Vagina (tissue), 2 donors: ENCODE measurements at places on chromosomes 11 and 22. TPM values are rescaled to one million over a fixed set of nuclear protein-coding genes. Genes with fewer than 3 reads are reported as not detected.

GRCh38 chr22:17190702-17191101, 28.5 kb downstream of the ADA2 start:
- H3K27ac ChIP-seq: peak overlapping the region; percentile 21
- H3K36me3 ChIP-seq: no peaks in the 10 kb centered on the region
- no peak for DNase-seq
- no peaks in the 10 kb centered on the region for H3K27me3 ChIP-seq
- no peak overlapping the region for H3K4me3 ChIP-seq

DNA sequence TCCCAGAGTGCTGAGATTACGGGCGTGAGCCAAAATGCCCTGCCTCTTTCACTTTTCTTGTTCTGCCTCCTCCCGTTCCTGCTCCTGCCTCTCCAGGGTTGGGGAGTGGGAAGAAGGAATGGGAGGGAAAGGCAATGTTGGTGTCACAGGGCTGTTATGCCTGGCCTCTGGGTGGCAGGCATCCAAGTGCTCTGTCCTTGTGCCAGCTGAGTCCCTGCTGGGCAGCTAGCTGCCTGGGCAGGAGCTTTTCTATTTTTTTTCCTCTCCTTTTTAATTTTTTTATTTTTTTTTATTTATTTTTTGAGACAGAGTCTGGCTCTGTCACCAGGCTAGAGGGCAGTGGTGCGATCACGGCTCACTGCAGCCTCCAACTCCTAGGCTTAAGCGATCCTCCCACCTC, 4.1 kb upstream of the SAC3D1 start:
- H3K27ac ChIP-seq: no peak overlapping the region
- peaks cover 11% of the 10 kb centered on the region for H3K4me1 ChIP-seq

GRCh38 chr11:48082771-48083170, 102.4 kb downstream of the PTPRJ start:
- H3K27ac ChIP-seq: no peak overlapping the region
- H3K4me3 ChIP-seq: no peak overlapping the region
- H3K4me1 ChIP-seq: peaks cover 15% of the 10 kb centered on the region
- no peak for DNase-seq
- H3K36me3 ChIP-seq: no peaks in the 10 kb centered on the region
- no peaks in the 10 kb centered on the region for H3K27me3 ChIP-seq

- no peak overlapping the region for H3K4me3 ChIP-seq
- no peak overlapping the region for H3K27ac ChIP-seq
- DNase-seq: no peak
These were observed 19.3 kb downstream of the RFPL1 start for GRCh38 chr22:29457730-29458129.

- no peaks in the 10 kb centered on the region for H3K27me3 ChIP-seq
- no peaks in the 10 kb centered on the region for H3K36me3 ChIP-seq
- no peak for DNase-seq
- H3K27ac ChIP-seq: no peak overlapping the region
These were observed 87.3 kb upstream of the CTSC start for GRCh38 chr11:88424881-88425280.

DNA sequence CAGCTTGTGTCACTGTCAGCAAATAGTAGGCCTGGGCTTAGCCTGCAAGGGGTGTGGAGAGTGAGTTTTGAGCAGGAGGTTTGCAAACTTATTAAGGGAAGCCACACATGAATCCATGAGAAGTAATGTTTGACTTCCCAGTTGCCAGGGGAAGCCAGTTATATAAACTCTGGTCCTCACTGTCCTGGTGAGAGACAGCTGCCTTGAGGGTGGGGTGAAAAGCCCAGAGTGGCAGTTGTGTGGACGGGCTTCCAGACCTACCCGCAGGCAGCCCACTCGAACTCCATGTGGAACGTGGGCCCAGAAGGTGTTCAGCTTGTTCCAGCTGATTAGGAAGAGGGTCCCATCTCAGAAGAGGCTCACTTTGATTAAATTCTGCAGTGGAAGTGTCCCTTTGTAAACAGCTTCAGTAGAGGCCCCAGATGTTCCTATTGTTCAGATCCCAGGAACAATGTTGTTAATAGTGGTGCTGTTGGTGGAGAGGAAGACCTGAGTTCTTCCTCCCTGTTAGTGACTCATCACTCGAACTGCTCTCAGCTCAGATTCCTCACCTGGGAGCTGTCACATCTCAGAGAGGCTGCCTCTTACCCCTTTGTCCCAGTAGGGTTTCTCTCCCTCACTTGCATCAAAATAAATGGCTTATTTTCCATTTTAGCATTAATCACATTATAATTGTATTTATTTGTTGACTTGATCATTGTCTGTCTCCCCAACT, 63.4 kb downstream of the GRAMD1B start:
- no peaks in the 10 kb centered on the region for H3K4me1 ChIP-seq
- H3K27ac ChIP-seq: no peak overlapping the region
- DNase-seq: no peak
- no peak overlapping the region for H3K4me3 ChIP-seq

- no peak overlapping the region for H3K4me3 ChIP-seq
- no peaks in the 10 kb centered on the region for H3K4me1 ChIP-seq
- H3K27ac ChIP-seq: no peak overlapping the region
- DNase-seq: no peak
- H3K27me3 ChIP-seq: no peaks in the 10 kb centered on the region
- H3K36me3 ChIP-seq: no peaks in the 10 kb centered on the region
These were observed 757.5 kb downstream of the NELL1 start for GRCh38 chr11:21426931-21427330.

GRCh38 chr11:35223371-35223796, 84.4 kb downstream of the CD44 start:
- no peak for DNase-seq
- no peak overlapping the region for H3K4me3 ChIP-seq
- H3K36me3 ChIP-seq: no peaks in the 10 kb centered on the region
- peak overlapping the region; percentile 16 for H3K27ac ChIP-seq
- H3K27me3 ChIP-seq: no peaks in the 10 kb centered on the region
- H3K4me1 ChIP-seq: peaks cover 21% of the 10 kb centered on the region

GRCh38 chr11:71120471-71120896, 131.9 kb downstream of the SHANK2 start:
- no peak overlapping the region for H3K27ac ChIP-seq
- H3K36me3 ChIP-seq: no peaks in the 10 kb centered on the region
- DNase-seq: no peak
- no peaks in the 10 kb centered on the region for H3K4me1 ChIP-seq

GRCh38 chr11:70494559-70495350, 96.4 kb downstream of the CTTN start:
- H3K36me3 ChIP-seq: no peaks in the 10 kb centered on the region
- no peak overlapping the region for H3K27ac ChIP-seq
- DNase-seq: no peak

DNA sequence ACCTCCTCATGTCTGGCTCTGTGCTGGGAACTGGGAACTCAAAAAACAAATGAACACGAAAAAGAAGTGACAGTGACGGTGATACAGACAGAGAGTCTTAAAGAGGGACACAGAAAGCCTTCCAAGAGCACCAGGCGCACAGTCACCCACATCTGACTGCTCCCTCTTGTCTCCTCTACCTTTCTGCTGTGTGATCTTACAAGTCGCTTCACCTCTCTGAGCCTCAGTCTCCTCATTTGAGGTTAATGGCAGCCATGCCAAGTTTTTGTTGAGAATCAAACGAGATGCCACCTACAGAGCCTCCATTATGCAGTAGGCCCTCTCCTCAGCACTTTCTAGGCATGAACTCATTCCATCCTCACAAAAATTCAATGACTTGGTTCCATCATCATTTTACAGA, 3.7 kb downstream of the LRRC32 start:
- no peaks in the 10 kb centered on the region for H3K27me3 ChIP-seq
- peaks cover 50% of the 10 kb centered on the region for H3K4me1 ChIP-seq
- H3K4me3 ChIP-seq: no peak overlapping the region
- H3K27ac ChIP-seq: peak overlapping the region; percentile 86
- no peaks in the 10 kb centered on the region for H3K36me3 ChIP-seq

- H3K4me1 ChIP-seq: peaks cover 18% of the 10 kb centered on the region
- peak; percentile 99 for DNase-seq
- peak within 1 kb of the TSS; percentile 94 for H3K27ac ChIP-seq
These were observed at the start of the genes CFAP68 and FDXACB1 for GRCh38 chr11:111878849-111879636. Gene CFAP68, plus strand, starts transcription at chr11:111879541. Its CDS starts 20 bp downstream, at chr11:111879561. Gene FDXACB1, minus strand, starts transcription at chr11:111879165. Its CDS starts 33 bp downstream, at chr11:111879132.

DNA sequence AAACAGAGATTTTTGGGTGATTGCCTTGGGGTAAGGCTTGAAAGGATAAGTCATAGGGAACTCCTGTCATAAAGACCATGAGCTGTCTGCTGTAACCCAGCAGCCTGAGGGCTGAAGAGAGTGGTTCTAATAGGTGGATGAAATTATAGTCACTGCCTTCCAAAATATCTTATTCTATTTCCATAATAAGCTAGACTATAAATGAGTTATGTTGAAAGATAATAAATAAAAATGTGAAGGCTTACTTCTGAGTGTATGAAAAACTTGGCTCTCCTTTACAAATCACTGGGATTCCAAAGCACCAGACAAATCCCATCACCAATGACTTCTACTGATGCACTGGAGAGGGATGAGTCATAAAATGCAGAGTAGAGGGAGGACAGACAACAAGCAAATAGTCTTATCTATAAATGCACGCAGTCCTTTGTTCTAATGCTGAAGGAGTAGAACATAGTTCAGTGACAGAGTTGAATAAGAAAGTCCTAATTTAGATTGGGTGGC, 775.0 kb upstream of the LRRC4C start:
- H3K36me3 ChIP-seq: no peaks in the 10 kb centered on the region
- no peaks in the 10 kb centered on the region for H3K27me3 ChIP-seq
- H3K27ac ChIP-seq: no peak overlapping the region
- H3K4me1 ChIP-seq: no peaks in the 10 kb centered on the region
- no peak for DNase-seq

GRCh38 chr11:117466966-117467365, 139.3 kb downstream of the CEP164 start:
- H3K27me3 ChIP-seq: no peaks in the 10 kb centered on the region
- no peaks in the 10 kb centered on the region for H3K36me3 ChIP-seq
- H3K27ac ChIP-seq: no peak overlapping the region
- DNase-seq: no peak
- no peak overlapping the region for H3K4me3 ChIP-seq
- no peaks in the 10 kb centered on the region for H3K4me1 ChIP-seq

DNA sequence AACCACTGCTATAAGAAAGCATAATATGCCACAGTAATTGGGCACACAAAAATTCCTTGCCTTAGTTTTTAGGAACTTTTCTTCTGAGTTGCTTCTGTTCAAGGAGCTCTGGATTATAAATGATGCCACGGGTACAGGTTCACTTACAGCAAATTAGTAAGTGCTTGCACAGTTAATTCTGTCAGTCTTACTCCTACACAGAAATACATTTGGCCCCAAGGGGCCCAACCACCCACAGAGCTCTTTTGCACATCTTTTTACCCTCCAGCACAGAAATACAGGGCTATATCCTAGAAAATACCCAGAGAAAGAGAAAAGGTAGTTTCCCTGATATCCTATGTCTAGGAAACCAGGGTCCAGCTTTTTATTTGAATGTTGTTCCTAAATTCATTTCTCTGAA, 86.6 kb upstream of the CHRM4 start:
- no peak overlapping the region for H3K27ac ChIP-seq
- no peaks in the 10 kb centered on the region for H3K4me1 ChIP-seq

DNA sequence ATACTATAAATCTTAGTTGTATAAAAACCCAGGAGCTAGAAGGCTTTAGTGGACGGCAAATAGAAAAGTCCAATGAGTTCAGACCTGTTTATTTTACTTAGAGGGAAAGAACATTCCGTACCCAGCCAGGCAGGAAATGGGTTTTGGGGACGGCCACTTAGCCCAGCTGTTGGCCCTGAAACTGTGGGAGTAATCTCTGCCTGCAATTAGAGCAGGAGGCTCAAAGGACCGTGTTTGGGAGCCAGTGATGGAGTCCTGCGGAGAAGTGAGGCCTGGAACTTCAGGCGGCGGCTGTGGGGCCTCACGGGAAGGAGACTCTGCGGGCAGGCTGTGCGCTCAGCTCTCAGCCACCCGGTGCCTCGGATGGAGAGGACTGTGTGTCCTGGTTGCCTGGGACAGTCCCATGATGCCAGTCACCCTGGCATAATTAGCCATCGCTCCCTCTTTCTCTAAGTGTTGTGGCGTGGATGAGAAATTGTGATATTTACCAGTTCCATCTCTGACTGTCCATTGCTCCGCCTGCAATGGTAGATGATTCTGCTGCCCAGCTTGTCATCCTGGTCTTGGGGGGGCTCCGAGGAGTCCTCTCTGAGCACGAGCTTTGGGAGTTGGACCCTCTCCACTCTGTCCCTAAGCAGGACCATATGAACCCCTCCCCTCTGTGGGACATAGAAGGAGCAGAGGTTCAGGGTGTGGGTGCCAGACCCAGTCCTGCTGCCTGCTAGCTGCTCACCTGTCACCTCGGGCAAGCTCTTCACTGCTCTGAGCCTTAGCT, 530.3 kb downstream of the TBC1D22A start:
- no peaks in the 10 kb centered on the region for H3K36me3 ChIP-seq
- DNase-seq: peak; percentile 46
- H3K27ac ChIP-seq: no peak overlapping the region
- no peaks in the 10 kb centered on the region for H3K27me3 ChIP-seq
- no peaks in the 10 kb centered on the region for H3K4me1 ChIP-seq

DNA sequence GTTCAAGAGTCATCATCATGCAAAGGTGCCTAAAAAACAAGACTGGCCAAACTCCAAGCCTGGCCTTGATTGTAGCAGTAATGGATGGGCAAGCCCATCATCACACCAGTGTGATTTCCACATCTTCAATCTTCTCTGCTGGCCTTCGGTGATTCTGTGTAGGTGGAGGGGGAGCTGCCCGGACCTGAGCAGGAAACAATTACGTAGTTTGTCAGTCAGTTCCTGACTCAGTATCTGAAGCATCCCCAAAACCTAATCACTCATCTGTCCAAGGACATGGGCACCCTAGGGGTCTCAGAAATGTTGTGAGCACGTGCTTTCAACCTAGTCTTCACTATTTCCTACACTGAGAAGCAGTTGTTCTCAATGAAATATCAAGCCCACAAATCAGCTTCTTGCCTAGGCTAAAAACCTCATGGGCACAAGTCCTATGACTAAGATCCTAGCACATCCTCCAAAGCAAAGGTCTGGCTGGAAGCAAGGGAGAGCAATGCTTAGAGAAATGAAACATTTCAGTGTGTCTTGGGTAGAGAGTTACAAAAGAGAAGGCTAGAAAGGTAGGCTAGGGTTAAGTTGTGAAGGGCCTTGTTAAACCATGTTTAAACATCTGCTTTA, 24.6 kb downstream of the ATG16L2 start:
- H3K36me3 ChIP-seq: peaks cover 24% of the 10 kb centered on the region
- DNase-seq: no peak
- H3K4me3 ChIP-seq: no peak overlapping the region
- H3K27ac ChIP-seq: no peak overlapping the region

- H3K27ac ChIP-seq: no peak overlapping the region
- DNase-seq: no peak
- peaks cover 4% of the 10 kb centered on the region for H3K4me1 ChIP-seq
- H3K36me3 ChIP-seq: no peaks in the 10 kb centered on the region
These were observed 43.8 kb upstream of the API5 start for GRCh38 chr11:43267856-43268580.

UBE2L6 gene
- 48.1 TPM for total RNA-seq

TRIM49 gene
- total RNA-seq: not detected

UBXN1 gene
- total RNA-seq: 216 TPM

TSSK2 gene
- total RNA-seq: not detected

FAT3 gene
- total RNA-seq: 9.6 TPM

KCNQ1 gene
- total RNA-seq: 2.7 TPM

UBQLN3 gene
- total RNA-seq: not detected

PATZ1 gene
- total RNA-seq: 18.4 TPM

IGLL5 gene
- 1.7 TPM for total RNA-seq

SFI1 gene
- 33.6 TPM for total RNA-seq

NEFH gene
- 4.2 TPM for total RNA-seq

CHADL gene
- total RNA-seq: 3.7 TPM
